ENCODE measurements at places on chromosomes 3 and 15.

GRCh38 chr3:25023876-25024275 lies 404.2 kb upstream of the RARB start:
- no peak for DNase-seq

GRCh38 chr3:156626104-156626503 lies 48.3 kb upstream of the TIPARP start:
- peak; percentile 47 for DNase-seq

DNA sequence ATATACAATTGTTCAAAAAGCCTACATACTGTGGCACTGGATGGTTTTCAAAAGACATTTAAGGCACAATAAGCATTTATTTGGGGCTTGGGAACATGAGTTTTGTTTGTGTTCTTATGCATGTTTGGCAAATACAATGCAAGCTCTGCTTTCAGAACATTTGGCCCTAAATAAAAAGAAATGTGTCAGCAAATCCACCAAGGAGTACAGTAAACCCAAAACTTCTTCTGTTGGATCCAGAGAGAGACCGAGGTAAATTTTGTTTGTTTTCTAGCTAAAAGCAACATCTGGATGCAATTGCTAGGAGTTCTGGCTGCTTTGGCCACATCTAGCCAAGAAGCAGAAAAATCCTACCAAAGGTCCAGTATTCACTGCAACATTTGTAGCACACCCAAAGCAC lies 168.8 kb downstream of the DCLK3 start:
- DNase-seq: no peak

DNA sequence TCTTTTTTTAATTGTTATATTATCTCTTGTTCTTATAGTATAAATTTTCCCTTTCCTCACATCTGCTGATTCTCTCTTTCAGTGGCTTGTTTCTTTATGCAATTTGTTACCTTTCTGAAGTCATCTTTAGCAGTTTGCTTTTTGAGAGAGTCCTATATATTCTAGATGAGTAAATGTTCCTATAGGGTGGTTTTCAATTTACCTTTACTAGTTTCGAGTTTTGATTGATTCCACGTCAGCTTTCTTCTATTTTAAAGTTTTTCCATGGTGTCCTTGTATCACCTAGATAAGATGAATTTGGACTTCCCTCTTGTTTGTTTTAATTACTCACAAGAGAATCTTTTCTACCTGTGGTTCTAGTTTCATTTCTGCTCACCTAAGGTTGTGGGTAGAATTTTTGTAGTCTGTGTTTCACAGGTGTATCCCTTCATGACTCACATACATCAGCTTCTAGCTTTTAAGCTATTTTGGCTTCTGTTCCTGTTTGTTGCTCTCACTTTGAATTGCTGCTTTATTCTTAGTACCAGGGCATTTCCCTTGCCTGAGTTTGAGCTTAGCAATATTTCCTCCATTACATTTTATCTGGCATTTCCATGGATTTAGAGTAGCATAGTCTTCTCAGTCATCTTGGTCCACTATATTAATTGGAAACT lies 6.4 kb downstream of the TEX9 start:
- DNase-seq: no peak

DNA sequence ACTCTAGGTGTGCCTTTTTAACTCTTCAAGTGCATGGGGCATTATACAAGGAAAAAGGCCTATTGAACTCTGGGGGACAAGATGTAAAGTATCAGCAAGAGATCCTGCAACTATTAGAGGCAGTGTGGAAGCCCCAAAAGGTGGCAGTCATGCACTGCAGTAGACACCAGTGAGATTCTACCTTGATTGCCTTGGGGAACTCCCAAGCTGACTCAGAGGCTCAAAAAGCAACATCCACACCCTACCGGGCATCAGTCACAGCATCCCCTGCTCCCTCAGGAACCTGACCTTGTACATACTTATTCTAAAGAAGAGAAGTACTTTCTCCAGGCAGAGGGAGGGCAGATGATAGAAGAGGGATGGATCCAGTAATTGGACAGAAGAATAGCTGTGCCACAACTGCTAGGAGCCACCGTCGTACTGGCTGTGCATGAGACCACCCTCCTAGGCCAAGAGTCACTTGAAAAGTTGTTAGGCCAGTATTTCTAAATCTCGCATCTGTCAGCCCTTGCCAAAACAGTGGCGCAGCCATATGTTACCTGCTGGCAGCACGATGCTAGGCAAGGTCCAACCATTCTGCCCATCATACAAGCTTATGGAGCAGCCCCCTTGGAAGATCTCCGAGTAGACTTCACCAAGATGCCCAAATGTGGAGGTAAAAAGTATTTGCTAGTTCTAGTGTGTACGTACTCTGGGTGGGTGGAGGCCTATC lies 523.1 kb upstream of the FRG2C start:
- DNase-seq: no peak
